ENCODE measurements at places on chromosomes 12 and 14.

- no peak for DNase-seq
These were observed 365 bp upstream of the ABHD4 start for GRCh38 chr14:22597771-22598098.

DNA sequence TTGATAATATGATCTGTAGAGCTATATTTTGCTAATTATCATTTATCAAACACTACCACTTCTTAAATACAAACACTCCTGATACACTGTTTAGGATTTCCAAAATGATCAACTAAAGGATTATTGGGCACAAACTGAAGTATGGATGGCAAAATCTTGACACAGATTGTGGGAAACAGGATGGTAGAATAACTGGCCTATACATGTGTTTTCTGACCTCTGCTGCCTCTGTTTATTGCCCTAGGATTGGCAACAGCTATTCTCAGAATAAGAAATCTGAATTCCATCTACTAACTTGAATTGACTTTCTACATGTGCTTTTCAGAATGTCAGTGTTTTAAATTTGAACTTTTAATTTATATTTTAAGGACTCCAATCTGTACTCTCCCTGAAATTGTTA, 209.1 kb downstream of the MED13L start:
- DNase-seq = no peak

GRCh38 chr14:99324291-99324690, 52.3 kb upstream of the BCL11B start:
- no peak for DNase-seq

DNA sequence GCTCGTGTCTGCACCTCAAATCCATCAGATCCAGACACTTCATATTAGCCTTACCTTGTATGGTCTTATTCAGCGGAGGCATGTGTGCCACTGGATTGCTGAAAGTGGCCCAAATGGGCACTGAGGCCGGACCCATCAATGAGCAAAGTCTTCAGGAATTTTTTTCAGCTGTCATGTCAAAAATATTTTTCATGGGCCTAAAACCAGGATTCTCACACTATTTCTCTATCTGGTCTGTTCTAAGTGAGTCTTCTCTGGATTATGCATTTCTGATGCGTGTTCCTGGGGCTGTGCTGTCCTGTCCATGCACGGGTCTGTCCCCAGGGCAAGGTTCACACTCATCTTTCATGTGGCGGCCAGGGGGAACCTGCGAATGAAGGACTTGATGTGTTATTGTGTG, 94.6 kb downstream of the KCNA5 start:
- DNase-seq = no peak

- no peak for DNase-seq
These were observed 101.2 kb upstream of the SLC38A2 start for GRCh38 chr12:46473634-46474329.

DNA sequence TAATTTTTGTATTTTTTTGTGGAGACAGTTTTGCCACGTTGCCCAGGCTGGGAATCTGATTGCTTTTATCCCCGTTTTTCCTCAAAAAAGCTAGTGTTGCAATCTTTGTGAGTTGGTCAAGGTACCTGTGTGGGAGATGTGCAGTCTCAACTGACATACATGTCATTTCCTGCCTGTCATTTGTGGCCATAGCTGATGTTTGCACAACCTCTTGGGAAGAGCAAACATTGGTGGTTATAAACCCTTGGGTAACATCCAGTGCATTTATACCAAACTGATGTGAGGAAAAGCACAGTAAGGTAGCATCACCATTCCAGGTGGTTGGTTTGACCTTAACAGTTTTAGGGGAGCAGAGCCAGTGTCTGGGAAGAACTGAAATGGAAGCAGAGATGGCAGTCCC, 54.7 kb downstream of the ATG14 start:
- DNase-seq = no peak

GRCh38 chr12:55017416-55017925, 2.3 kb upstream of the NEUROD4 start:
- no peak for DNase-seq

GRCh38 chr14:21382095-21382494, 1.7 kb downstream of the SUPT16H start:
- DNase-seq = no peak

DNA sequence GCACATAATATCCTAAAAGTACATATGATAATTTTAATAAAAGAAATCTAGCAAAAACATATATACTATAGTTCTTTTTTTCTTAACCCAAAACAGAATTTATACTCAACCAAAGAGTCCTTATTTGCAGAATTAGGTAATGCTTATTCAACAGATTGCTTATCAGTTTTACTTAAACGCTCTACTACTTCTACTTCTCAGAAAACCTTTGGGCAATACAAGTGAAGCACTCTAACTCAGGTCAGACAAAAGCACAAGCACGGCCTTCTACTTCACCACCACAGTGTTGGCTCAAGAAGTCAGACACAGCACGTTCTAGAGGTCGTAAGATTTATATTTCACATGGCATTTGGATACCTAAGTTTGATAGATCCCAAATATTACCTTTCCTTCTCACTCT, 29.2 kb downstream of the DICER1 start:
- no peak for DNase-seq

DNA sequence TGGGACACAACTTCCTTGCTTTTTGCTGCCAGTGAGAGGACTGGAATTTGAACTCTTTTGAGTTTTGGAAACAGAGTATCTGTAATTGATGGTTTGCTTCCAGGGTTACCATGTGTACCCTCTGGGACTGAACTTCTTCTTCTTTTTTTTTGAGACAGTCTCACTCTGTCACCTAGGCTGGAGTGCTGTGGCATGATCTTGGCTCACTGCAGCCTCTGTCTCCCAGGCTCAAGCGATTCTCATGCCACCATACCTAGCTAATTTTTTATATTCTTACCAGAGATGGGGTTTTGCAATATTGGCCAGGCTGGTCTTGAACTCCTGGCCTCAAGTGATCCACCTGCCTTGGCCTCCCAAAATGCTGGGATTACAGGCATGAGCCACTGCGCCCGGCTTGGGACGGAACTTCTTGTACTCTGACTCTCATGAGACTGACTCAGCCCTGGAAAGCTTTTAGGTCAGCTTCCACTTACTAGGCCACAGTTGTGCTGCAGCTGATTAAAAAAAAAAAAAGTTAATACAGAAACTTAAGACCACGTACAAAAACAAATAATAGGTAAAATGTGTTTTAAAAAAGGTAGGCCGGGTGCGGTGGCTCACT, 15.8 kb downstream of the SEL1L start:
- DNase-seq = no peak

DNA sequence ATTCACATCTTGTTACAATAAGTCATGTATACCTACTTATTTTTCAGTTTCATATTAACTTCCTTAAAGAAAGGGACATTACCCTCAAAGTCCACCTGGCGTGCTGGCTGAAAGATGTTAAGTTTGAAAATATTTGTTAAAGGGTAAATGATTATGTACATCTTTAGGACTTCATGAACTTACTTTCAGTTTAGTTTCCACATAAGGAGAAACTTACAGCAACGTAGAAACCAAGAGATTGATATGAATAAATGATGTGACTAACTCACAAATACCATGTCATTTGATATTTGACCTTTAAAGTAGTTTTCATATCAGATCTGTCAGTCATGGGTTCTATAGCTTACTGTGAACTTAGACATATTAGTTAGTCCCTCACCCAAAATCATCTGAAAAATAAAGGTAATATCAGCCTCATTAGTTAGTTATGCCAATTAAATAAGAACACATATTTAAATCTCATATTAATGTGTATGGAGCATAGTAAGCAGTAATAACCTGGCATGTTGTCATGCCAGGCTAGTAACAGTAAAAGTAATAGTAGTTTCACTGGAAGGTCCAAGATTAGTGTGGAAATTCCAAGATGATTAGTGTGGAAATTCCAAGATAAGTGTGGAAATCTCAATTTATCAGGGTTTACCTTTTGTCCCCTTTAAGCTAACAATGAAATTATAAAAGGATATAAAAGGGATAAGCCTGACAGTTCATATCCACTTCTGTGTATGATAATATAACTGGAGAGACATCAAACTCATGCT, 1.9 kb upstream of the CLEC2D start:
- no peak for DNase-seq

GRCh38 chr12:111825509-111825908, 16.5 kb upstream of the MAPKAPK5 start:
- no peak for DNase-seq

- no peak for DNase-seq
These were observed 46.1 kb upstream of the SYT1 start for GRCh38 chr12:78818487-78818886.

GRCh38 chr12:105336411-105336810, 5.9 kb downstream of the C12orf75 start:
- DNase-seq = no peak

DNA sequence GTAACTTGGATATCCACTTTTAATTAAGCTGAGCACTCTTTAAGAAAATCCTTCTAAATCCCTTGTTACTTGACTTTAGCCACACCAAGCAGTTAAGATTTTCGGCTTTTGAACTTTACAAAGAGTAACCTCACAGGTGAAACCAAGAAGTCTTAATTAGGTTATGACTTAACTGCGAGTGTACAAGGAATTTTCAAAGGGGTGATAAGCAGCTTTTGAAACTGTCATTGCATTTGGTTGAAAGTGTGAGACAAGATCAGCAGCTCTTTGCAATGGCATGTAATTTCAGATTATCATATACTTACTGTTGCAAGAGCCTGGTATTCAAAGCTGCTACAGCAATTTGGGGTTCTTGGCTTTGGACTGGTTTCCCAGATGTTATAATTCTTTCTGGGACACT, 137.5 kb downstream of the TMEM117 start:
- no peak for DNase-seq

- DNase-seq = no peak
These were observed at the start of gene SYT10 for GRCh38 chr12:33439587-33440011. Gene SYT10 (minus strand): TSS chr12:33439819. CDS start chr12:33439522, 297 bp downstream.

- DNase-seq = peak; percentile 42
These were observed 36.4 kb downstream of the PDE3A start for GRCh38 chr12:20404576-20405346.
